K562 (cell line): ENCODE measurements at places on chromosomes 11 and 22. TPM values are rescaled to one million over a fixed set of nuclear protein-coding genes. Genes with fewer than 3 reads are reported as not detected.

The CDPF1 gene
- 10.2 and 11.1 TPM in 2 replicates for total RNA-seq

The RTN4RL2 gene
- 1.8 and 1.9 TPM in 2 replicates for total RNA-seq

The PAX6 gene
- 5.7 and 5.9 TPM in 2 replicates for total RNA-seq

The EFEMP2 gene
- total RNA-seq: 1.6 and 2.6 TPM in 2 replicates

The CCDC73 gene
- total RNA-seq: not detected in 2 replicates

The TRPC6 gene
- not detected in 2 replicates for total RNA-seq

The OR5AL1 gene
- total RNA-seq: not detected in 2 replicates

The CAVIN3 gene
- total RNA-seq: 0.13 and 0.20 TPM in 2 replicates
